ENCODE measurements at places on chromosomes 2 and 18.
A peak's percentile ranks its signal among the peaks of the same experiment; 100 is the strongest.

DNA sequence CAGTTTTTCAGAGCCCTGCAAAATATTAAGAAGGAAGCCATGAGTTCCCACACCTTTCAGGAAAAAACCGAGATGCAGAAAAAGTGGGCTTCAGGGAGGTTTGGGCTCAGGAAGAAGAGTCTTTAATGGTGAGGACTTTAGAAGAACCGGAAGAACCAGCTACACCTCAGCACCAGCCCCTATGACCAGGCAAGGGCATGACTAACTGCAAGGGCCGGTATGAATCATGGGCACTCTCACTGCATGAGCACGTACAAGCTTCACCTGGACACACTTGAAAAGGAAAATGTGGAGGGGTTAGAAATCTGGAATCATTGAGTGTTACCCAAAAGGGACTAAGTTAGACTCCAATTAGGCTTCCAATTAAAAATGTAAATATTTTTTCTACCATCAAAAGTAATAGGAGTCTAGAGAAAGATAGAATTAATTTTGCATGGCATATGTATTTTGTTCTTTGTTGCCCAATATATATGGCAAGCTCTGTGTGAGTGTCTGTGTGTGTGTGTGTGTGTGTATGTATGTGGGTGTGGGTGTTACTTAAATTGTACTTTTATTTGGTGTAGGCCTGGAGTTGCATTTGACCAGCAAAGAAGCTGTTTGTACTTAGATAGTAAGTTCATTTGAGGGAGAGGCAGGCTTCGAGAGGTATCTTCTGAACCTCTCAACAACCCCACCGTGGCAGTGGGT is 66.5 kb upstream of the THUMPD2 start:
- DNase-seq: no peak

- no peak for DNase-seq
These were observed 20.2 kb downstream of the SKA1 start for GRCh38 chr18:50395093-50395492.

DNA sequence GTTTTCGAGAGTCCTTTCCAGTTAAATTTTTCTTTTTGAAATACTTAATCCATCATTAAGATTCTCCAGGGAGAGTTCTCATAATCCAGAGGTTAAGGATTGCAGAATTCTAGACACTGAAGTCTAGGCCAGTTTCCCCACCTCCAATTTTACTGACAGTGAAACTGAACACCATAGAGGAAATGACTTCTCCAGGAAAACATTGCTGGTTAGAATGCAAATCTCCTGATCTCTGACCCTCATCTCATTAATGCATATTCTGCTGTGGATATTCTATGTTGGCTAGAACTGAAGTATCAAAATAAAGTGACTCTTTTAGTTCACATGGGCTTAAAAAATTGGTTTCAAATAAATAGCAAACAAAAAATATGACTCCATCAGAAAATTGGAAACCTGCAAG is 105.8 kb upstream of the UGP2 start:
- peak; percentile 26 for DNase-seq

DNA sequence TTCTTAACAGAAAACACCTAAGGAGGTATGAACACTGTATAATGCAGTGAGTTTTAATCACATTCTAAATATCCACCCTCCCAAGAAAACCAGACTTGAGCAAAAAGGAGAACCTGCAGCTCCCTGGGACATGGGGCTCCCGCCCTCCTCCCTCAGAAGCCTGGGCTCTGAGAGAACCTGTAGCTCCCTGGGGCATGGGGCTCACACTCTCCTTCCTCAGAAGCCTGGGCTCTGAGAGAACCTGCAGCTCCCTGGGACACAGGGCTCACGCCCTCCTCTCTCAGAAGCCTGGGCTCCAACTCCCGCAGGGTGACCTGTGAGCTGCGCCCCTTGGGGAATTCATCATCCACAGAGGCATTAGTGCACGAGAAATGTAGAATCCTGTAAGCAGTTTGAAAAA is 222.9 kb downstream of the SNTG2 start:
- DNase-seq: no peak

DNA sequence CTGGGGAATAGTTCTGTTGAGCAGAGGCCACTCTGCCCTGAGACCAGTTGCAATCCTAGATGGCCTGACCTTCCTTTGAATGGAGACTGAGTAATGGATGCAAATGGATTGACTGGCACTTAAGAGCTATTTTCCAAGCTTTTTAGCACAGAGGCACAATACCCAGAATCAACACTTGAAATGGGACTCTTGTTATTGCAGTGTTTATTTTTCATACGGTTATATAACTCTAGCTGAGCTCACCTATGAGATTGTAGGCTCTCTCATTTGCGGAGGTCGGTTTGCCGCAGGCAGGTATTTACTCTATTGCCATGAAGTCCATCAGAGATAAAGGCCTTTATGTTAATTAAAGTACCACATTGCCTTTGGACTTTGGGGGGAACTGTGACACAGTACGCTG is 422.3 kb upstream of the CELF4 start:
- no peak for DNase-seq

GRCh38 chr18:13427354-13427753 is 208.8 kb downstream of the LDLRAD4 start:
- no peak for DNase-seq

- DNase-seq: peak; percentile 46
These were observed 311.2 kb downstream of the OSR1 start for GRCh38 chr2:19046986-19047780.

DNA sequence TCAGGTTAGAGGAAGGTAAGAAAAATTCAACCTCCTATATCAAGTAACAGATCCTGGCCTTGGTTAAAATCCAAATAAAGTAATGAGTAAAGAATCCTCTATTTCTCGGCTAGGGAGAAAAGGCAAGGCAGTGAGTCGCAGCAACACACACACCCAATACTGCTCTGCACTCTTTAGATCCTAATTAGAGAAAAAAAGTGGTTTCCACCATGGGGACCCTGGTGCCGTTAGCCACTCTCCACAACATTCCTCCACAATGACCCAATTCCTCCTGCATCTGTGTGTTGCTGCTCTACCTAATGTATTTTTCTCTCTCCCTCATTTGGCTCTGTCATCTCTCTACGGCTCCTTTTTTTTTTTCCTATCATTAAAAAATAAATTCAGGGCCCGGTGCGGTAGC is 462.7 kb downstream of the METTL4 start:
- DNase-seq: peak; percentile 43

DNA sequence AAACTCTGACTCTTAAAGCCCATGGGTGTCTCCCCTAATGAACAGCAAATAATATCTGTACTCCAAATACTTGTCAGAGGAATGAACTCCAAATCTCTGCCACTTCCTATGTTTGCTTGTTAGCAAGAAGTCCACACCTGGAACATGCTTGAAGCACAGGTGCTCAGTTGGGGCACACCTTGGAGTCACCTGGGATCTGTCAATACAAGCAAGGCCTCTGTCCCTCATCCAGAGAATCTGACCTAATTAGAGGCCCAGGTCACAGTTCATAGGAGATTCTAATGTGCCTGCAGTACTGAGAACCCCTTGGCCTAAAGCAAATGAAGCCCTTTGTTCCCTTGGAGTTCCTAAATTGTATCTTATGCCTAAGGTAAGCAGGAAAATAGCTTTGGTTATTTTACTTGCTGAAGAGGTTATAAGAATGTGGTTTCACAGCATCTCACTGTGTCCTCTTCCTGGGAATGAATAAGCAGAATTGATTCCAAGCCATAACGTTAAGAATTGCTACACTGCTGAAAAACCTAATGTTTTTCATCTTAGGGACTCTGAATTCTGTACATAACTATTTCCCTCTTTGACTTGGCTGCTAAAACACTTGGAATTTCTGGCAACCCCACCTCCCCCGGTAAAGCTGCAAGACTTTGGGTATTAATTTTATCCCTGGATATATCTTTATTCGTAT is 113.4 kb downstream of the PIEZO2 start:
- no peak for DNase-seq

DNA sequence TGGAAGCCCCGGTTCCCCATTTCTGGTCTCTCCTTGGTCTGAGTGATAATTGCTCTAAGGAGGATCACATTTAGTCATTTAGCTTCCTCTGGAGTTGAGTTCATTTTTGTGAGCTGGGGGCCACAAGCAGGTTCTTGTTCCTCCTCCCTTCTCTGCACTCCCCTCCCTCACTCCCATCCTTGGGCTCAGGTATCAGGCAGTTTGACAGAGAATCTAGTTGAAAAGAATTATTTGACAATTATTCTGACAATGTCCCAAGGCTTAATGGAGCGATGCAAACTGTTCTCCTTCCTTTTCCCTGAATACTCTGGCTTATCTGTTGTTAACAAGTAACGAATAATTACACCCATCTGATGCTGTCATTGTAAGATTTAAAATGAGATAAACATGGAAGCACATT is 61.5 kb downstream of the SERPINB8 start:
- DNase-seq: no peak

DNA sequence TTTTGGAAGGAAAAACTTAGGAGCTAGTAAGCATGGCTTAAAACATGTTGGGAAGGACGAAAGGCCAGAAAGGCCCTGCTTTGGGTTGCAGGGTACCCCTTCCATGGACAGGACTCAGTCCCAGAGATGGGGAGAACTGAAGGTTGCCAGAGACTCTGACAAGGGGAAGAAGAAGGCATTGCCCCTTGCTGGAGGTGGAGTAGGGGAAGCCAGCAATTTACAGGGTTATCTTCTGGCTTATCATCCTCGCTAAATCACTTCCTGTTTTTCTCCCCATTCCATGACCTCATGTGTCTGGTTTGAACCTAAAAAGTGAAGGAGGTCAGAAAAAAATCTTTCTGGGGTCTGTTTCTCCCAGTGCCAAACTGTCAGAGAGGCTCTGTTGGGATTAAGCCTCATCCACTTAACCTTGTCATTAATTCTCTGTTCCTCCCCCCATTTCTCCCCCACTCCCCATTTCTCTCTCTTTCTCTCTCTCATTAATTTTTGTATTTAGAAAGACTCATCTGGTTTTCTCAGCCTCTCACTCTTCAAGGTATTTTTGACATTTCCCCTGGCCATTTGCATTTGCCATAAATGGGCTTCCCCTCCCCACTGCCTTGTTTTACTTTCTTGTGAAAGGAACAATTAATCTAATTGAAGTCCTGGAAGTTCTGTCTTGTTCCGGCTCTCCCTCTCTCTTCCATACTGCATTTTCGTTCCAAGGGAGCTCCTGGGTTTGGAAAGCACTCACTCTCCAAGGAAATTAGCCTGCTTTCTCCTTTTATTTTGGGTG is 17.4 kb downstream of the NRP2 start:
- no peak for DNase-seq

DNA sequence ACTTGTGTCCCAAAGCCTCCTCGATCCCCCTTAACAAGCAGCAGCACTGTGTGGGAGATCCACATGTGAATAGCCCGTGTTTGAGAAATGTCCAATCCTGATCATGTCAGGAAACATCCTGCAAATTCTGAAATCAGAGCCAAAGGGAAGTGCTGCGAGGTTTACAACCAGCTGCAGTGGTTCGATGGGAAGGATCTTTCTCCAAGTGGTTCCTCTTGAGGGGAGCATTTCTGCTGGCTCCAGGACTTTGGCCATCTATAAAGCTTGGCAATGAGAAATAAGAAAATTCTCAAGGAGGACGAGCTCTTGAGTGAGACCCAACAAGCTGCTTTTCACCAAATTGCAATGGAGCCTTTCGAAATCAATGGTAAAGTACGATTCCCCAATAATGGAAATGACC is at the start of gene MARCO:
Gene MARCO, plus strand, starts transcription at position 164 of the 400 bp plus-strand sequence. Its CDS starts 107 bp downstream, at position 271.
- DNase-seq: no peak

DNA sequence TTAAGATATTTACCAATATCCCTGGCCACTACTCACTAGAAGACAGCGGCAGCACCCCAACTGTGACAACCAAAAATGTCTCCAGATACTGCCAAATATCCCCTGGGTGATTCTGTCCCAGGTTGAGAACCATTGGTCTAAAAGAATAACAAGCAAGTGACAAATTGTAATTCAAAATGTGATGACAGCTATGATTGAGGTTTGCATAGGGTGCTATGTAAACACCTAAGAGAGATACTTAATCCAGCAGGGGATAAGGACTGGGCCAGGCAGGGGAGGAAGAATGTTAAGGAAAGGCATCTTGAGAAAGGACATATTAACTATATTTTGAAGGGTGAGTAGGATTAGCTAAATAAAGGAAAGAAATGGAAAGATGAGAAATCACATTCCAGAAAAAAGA is 38.0 kb upstream of the ENOSF1 start:
- DNase-seq: no peak

DNA sequence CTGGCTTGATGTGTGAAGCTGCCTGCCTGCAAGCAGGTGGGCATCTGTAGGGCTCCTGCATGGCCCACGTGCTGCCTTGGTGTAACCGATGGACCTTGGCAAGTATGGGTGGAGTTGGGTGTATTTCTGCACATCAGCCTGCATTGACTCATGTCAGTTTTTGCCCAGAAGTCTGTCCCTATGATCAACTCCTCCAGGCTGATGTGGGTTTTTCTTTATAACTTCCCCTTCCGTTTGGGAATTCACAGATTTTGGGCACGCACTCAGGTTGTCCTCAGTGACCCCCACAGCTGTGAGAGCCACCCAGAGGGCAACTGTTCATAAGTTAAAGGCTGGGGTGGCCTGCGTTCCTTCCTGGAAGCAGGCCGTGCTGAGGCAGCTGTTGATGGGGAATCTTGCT is 123.3 kb downstream of the NCK2 start:
- no peak for DNase-seq

- peak; percentile 76 for DNase-seq
These were observed 181.1 kb upstream of the PGAP1 start for GRCh38 chr2:197107291-197108269.

- no peak for DNase-seq
These were observed 205.7 kb downstream of the TCF4 start for GRCh38 chr18:55382277-55382805.
